ENCODE measurements at places on chromosomes 4 and X.

DNA sequence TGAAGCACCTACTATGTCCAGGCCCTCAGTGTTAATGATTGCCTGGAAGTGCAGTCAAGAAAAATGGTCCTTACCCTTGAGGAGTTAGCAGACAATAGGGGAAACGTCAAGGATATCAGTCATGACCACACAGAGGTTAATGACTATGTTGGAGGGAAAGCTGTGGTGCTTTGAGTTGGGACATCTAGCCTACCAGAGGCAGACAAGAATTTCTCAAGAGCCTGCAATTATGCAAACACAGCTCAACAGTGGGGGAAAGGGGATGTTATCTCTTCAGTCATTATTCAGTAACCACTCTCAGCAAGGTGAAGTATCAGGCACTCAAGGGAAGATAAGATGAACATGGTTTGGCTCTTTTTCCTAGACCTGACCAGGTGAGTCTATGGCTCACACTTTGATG is 7.0 kb upstream of the FGFBP1 start:
- DNase-seq, result no peak

DNA sequence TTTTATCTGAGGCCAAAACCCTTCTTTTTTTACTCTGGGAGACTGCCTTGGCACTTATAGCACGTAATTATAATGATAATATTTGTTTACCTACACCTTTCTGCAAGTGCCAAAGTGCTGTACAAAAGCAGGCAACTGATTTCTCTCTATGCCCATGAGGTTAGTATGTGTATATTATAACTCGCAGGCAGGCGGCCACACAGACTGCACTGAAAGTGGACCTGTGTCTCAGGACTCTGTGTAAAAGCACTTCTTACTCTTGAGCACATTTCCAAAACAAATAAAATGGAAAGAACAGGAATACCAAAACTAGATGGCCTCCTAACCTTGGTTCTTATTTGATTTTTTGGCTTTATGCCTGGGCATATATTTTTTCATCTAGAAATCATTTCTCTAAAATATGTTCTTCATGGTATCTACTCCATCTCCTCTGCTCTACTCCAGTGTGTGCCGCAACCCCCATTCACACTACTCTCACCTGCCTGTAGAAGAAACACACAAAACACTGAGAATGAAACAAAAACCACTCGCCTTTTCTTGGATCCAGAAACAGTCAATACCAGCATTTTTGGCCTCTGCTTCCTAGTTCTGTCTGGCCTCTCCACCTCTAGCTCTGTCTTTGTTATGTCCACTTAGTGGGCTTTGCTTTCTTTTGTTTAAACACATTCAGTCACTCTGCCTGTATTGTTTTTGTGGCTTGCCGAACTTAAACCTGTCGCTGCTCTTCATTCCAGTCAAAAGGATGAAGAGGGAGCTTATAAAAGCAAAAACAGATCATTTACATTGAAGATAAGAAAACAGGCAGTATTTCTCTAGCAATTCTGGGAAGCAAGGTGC is 934.5 kb upstream of the TENM3 start:
- DNase-seq, result no peak

DNA sequence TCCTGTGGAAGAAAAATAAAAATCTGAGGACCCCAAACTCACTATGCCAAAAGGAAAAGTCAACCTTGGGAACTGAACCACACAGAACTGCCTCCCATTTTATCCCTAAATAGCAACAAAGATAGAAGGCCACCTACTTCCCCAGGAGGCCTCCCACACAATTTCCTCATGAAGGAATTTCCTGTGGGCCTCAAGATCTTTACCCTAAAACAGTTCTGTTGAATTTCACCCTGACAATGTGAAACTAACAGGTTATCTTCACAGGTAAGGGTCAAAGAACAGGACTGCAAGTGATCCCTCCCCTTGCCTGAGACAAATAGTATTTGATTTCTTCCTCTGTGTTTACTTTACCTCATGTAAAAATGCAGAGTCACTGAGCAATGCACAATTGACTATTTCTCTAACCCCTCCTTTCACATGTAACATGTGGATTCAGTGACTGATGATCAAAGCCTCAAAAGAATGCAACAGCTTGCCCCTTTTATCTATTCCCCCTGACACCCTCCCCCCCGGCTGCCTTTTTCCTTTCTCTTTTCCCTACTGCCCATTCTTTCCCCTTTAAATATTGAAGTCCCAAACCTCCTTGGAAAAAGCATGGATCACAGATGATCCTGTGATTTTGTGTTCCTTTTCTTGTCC is 33.3 kb downstream of the MEPE start:
- no peak for DNase-seq

DNA sequence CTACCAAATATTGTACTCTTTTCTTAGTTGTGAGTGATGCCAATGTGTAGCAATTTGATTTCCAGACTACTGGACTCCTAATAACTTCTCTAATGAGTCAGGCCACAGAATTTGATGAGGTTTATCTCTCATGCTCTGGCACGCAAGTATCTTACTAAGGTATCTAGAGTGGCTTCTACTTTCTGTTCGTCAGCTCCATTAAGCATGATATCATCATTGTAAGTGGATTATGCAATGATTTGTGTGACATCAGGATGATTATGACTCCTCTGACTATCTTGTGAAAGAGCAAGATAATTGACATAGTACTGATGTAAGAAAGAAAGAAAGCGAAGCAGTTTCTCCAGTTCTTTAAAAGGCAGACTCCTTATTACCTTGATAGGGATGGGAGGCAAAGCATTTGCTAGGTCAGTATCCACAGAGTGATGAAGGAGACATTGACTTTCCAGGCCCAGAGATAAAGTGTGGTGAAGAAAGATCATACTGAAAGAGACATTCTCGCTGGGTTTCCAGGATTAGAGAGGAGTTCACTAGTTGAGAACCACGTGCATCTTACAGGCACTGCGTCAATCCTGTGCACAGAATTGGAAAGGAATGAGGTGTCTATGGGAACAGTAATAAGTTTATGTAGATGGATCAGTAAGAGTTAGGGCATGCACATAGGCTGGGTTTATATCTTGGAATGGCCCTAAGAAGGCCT is 161.9 kb upstream of the STK26 start:
- DNase-seq, result no peak

- no peak for DNase-seq
Measured at GRCh38 chrX:34658326-34658725, 1.2 kb upstream of the TMEM47 start.

- DNase-seq, result no peak
Measured at GRCh38 chrX:97616883-97617530, 733.3 kb downstream of the RPA4 start.

DNA sequence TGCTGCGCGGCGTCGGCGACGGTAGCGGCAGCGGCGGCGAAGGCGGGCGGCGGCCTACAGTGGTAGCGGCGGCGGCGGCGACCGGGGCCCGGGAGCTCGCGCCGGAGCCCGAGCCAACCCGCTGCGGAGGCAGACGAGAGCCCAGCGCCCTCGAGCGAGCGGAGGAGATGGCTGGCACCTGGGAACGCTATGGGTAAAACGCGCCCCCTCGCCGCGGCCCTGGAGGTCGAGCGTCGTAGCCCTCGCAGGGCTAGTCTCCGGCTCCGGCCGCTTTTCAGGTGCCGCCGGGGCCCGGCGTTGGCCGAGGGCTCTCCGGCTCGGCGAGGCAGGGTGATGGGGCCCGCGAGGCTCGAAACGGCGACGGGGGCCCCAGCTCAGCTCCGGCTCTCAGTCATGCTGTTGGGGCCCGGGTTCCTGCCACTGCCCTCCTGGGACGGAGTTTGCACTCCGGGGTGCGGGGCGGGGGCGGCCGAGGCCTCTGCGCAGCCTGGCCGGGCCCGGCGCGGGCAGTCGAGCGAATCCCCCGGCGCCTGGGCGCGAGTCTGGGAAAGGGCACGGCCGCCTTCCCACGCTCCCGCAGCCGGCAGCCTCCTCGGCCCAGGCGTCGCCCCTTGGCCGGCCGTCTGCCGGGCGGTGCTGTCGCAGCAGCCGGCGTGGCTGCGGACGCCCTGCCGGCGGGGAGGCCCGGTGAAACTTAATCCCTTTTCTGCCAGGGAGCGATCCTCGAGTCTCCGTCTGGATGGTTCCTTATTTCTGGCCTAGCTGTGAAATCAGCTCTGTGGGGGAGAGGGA is 768 bp downstream of the MID2 start:
- DNase-seq, result no peak

DNA sequence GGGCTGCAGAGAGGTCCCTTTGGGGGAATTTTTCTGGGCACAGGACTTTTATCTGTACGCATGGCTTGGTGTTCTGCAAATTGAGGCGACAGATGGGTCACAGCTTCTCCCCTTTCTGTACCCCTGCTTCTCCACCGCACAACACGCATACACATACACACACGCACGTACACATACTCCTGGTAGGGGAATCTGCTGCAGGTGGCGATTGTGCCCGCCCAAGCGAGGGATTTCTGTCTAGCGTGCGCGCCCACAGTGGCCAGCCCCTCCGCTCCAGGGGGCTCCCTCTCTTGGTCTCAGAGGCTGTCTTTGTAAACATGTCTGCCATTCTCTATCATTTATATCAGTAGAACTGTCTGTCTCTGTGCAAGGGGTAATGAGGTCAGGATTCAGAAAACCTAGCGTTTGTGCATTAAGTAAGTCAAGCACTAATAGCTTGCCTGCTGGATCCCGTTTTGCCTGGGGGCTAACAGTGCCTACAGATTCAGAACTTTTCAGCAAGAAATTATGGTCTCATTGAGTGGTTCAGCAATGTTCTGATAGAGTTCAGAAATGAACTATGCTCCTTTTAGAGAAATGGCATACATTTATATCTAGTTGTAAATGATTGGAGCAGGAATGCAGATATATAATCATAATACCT is 2.2 kb downstream of the GRID2 start:
- DNase-seq, result no peak

GRCh38 chrX:1355131-1356046 is 18.8 kb downstream of the IL3RA start:
- DNase-seq, result no peak

- DNase-seq, result no peak
Measured at GRCh38 chr4:130110189-130110588, 1014.2 kb downstream of the C4orf33 start.

- no peak for DNase-seq
Measured at GRCh38 chr4:7922466-7922865, 17.2 kb downstream of the AFAP1 start.

DNA sequence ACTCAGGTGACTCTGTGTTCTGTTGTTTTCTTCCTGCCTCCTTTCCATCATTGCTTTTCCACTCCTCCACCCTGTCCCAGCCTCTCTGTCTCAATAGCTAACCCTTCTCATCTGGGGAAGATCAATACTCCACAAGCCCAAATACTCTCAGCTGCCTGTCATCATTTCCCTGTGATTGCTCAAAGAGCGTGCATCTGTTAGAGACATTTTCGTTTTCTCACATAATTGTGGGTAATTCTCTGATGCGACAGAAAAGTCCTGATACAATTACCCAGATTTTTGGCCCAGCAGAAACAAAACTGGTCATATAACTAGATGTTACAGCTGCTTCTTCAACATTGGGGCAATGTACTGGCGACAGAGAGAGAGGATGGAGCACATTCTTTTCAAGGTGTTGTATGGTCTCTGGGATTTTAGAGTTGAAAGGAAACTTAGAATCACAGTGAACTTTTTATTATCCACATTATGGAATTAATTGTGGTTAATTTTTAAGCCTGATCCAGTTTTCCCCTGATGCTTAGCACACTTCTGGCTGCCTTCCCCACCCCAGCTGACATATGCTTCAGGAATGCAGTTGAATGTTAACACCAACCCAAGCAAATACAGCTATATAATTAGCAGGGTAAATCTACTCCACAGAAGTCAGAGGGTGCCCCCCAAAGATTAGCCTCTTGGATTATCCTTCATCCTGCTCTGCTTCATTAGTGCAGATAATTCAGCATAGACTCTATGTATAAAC is 171.4 kb upstream of the ANXA3 start:
- no peak for DNase-seq

DNA sequence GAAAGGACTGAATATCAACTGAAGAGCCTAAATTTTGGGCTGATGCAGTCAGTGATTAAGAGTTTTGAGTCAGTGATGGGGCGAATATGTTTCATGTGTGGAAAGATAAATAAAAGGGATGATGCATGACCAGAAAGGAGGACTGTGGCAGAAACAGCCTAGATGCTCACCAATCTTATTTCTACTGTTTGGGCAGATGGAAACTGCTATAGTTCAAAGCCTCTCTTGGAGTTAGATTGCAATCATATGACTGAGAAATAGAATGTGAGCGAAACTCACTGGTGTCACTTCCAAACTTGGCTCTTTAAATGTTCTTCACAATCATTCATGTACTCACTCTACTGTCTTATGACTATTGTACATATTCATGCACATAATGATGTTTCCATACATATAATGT is 35.4 kb upstream of the YTHDC1 start:
- no peak for DNase-seq

DNA sequence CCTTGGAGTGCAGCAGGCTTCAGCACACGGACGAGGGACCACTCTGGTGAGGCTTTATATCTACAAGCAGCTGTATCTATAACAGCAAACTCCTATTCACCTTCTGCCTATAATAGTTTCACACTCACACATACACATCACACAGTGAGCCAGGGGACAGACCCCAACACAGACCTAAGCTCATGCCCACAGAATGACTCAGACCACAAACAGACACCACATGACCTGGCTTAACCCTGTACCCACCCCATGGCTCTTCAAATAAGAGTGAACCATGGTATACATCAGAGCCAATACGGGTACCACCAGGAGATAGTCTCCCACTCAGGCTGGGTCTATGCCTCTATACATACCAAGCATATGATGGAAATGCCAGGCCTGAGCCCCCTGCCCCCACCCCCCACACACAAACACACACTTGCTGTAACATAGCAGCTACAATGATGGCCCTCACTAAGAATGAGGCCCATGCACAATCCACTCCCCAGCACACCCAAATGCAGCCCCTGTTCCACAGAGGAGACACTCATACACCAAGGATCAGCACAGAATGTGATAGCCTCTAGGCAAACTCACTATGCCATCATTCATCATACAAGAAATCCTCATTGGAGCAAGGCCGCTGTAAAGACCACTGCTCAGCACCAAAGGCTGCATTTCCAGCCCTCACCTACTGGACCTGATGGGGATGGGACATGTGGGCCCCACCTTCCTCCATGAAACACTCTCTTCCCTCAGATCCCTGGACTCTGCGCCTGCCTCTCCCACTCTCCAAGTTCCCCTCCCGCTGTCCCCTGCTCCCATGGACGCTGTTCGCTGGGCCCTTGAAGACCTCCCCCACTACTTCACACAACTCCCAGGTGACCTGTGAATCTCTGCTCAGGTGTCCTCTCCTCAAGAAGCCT is 62.1 kb upstream of the XIAP start:
- DNase-seq, result no peak

- DNase-seq, result no peak
Measured at GRCh38 chr4:42609051-42609450, 47.9 kb downstream of the ATP8A1 start.

DNA sequence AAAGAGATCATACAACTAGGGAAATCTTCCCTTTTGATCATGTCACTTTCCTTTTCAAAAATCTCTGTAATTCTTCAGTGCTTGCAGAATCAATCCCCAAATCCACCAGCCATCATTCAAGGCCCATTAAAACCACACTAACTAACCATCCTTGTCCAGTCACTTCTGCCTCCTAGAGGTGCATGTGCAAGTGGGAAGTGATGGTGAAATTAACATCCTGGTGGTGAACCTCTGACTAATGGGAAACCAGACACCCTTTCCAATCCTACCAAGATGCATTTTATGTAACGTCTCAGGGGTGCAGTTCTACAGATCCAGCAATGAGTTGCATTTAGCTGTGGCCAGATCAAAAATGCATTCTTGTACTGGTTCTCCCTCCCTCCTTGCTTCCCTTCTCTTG is 341.8 kb downstream of the RAPGEF2 start:
- DNase-seq, result no peak
